ENCODE measurements at places on chromosomes 6 and 20. TPM values are rescaled to one million over a fixed set of nuclear protein-coding genes. Genes with fewer than 3 reads are reported as not detected.
A peak's percentile ranks its signal among the peaks of the same experiment; 100 is the strongest.

GRCh38 chr6:135212020-135212806 lies 31.1 kb downstream of the MYB start:
- DNase-seq = peak; percentile 95

GRCh38 chr20:45945678-45946148 lies 11.2 kb downstream of the PCIF1 start:
- DNase-seq = peak; percentile 69

Gene ANGPT4
- not detected for total RNA-seq

Gene CPNE5
- total RNA-seq = not detected

Gene GGT7
- total RNA-seq = 2.1 TPM

All from M059J (cell line).